ENCODE measurements at places on chromosomes 1 and 21.

DNA sequence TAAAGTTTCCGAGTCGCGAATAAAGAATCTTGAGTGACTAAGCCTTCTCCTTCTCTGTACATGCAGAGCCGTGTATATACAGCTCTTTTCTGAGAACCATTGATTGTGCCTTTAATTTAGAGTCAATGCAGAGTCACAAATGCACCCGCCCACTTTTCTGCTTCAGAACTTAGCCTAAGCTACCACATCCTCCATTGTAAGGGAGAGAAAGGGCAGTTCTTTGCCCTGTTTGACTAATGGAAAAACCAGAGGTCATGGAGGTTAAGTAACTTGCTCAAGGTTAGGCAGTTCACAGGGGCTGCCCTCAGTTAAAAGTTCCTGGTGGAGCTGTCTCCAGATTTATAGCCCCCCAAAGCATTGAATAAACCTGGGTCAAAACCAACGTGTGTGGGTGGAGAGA, 139.6 kb downstream of the TOMM20 start:
- DNase-seq: no peak

GRCh38 chr1:53542551-53542950, 83.4 kb downstream of the DMRTB1 start:
- no peak for DNase-seq

DNA sequence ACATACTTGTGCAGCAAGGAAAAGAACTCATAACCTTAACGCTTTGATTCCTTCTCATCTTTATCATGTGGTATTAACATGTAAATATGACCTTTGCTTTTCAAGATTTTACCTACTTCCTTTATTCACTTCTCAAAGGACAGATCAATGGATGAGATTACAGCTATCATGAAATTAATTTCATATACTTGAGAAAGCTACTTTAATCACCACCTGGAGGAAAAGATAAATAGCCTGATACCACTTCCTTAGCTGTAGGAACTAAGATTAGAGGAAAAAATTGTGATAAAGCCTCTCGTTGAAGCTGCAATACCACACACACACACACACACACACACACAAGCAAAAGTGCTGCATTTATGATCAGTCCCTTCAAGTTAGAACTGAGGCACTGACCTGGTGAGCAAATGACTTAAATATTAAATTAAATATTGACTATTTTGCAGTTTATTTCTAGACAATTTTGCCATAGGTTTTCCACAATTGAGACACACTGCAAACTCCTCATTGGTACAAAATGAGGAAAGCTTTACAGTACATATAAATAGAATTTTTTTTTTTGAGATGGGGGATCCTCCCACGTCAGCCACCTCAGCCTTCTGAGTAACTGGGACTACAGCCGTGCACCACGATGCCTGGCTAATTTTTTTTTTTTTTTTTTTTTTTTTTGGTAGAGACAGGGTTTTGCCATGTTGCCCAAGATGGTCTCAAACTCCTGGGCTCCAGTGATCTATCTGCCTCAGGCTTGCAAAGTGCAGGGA, 27.2 kb upstream of the DMRTB1 start:
- DNase-seq: no peak

DNA sequence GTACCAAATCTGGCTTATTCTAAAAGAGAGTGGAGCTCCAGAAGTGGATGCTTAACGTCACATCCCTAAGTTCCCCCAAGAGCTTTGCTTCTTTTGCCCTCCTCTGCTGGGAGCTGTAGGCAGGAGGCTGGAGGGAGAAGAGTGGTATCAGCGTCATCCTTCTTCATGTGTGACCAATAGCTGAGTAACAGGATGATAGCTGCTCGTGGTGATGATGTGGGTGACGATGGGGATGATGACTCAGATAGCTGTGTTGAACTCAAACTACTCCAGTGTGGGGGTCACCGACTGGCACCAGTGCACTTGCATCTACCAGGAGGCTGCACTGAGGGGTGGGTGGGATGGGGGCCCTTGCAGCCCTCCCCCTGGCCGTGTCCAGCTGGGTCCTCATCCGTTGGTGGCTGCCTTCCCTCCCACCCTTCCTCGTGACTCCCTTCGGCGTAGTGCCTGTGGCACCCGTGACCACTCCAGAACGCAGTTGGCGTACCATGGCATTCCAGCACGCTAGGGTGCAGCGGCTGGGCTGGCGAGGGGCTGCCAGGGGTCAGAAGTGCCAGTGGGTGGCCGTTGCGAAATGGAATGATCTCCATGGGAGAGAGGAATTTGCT, 1.1 kb downstream of the IGFN1 start:
- no peak for DNase-seq

DNA sequence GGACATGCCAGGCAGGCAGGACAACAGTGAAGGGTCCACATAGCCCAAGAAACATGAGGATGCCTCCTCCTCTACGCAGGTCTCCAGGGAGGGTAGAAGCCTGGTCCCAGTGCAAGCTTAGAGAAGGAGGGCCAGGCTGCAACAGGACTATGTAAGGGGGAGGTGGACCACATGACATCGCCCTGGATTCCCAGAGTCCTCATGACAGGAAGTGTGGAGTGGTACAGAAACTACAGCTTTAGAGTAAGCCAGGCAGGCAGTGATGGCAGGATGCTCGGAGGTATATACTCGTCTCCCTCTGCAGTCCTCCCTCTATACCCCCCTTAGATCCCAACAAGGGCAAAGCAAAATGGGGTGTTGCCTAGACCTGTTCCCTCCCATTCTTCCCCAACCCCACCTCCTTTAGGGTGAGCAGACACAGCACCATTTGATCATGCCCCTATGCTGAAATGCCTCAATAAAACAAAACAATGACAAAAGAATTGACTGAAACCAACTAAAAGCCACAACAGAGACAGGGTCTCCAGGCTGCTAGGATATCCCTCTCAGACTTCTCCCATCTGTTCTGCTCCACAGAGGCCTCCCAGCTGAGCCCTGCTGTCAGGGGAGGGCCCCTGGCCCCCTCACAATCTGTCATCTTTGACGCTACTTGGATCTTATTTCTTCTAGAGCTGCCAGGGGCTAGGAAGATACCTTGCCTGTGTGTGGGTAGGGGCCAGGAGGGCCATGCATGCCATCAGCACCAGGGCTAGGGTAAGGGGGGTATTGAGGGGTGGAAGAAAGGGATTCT, 13.1 kb downstream of the FAM78B start:
- DNase-seq: no peak

DNA sequence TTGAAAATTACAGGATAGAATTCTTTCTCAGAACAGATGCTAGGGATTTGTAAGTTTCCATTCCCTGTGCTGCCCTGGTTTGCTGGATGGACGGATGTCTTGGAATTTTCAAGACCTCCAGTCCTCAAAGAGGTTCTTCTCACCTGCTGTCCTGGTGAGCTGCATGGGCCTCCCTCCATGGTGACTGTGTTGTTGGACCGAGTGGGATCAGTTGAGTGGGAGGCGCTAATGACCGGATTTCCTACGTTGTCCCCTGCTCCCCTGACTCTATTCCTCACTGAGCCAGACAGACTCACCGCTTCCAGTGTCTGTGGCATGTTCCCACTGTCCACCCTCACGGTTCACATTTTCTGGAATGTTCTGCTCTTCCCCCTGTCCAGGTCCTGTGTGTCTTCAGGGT, 229.8 kb downstream of the CAMTA1 start:
- no peak for DNase-seq

GRCh38 chr21:8989261-8989711, 1532.1 kb upstream of the TPTE start:
- DNase-seq: no peak

DNA sequence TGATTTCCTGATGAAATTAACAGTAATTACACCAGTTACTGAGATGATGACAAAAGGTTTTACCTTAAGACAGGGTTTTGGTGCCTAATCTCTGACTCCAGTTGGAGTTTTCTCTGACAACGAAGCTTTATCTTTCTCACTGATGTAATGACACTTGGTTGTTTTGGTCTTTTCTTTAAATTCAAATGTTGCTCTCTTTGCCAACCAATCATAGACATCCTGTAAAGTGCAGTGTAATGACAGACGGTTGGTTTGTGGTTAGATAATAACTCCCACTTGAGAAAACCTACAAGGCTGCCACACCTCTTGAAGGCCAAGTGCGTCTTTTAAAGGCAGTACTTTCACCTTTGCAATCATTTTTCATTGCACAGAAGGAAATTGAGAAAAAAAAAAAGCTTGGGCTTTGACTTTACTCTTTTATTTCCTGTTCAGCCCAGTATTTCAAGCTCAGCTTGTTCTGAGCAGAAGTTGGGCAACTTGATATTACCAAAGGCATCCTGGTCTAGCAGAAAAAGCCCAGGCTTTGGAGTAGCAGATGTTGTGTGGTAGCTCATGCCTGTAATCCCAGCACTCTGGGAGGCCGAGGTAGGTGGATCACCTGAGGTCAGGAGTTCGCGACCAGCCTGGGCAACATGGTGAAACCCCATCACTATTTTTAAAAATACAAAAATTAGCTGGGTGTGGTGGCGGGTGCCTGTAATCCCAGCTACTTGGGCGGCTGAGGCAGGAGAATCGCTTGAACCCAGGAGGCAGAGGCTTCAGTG, 14.9 kb downstream of the PDIK1L start:
- DNase-seq: peak; percentile 66

DNA sequence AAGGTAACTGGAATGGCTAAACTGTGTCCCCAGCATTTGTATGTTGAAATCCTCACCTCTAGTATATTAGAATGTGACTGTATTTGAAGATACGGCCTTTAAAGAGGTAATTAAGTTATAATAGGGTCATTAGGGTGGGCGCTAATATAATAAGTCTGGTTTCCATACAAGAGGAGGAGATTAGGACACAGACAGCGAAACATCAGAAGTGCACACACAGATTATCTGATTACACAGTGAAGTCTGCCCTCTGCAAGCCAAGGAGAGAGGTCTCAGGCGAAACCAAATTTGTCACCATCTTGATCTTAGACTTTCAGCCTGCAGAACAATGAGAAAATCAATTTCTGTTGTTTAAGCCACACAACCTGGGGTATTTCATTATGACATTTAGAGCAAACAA, 2233.1 kb downstream of the MRPL39 start:
- DNase-seq: no peak

- no peak for DNase-seq
Observed at GRCh38 chr1:58768971-58769808, 14.7 kb downstream of the JUN start.
